ENCODE measurements at places on chromosomes 11 and 22.

- DNase-seq = peak; percentile 95
Observed at GRCh38 chr11:27926981-27927481, 180.9 kb downstream of the KIF18A start.

GRCh38 chr22:32706149-32706548 lies 95.4 kb upstream of the TIMP3 start:
- DNase-seq = no peak

DNA sequence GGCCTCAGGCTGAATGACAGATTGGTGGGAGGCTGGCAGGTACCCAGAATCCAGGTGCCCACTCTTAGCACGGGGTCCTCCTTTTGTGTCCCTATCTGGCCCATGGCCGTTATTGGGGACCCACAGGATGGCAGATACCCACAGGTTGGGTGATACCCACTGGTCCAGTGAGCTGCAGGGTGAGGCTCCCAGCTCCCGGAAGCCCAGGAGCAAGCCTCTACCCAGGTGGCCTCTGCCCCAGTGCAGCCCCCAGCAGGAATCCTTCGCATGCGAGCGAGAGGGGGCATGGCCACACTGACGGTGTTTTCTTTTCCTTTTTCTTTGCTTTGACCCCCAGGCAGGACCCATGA lies 116.1 kb downstream of the PHF21B start:
- DNase-seq = no peak

DNA sequence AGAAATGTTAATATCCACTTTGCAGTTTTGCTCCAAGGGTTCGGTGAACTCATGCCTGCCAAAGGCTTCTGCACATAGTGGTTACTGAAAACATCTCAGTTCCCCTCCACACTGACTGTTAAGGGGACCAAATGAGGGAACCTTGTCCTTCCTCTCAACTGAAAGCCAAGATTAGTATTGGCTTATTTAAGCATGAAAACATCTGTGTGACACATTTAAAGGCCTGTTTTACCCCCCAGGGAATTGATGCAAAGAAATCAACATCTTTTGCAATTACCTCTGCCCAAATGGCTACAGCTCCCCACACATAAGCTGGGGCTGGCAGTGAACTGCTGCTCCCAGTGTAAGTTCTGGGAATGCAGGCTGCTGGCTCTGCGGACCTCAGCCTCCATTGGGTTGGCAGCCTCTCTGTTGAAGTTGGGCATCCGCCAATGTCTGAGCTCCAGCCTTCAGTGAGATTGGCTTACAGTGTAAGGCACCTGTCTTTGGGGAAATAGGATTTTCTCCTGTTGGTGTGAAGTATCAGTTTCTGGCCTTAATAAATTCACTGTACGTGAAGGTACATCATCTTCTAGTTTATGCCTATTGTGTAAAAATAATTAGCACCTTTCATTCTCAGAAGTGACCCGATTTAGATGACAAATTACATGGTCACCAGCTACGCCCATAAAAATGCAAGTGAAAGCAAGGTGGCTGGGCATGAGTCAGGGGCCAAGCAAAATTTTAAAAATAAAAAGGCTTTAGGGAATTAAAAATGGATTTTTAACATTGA lies 213.4 kb upstream of the SYN3 start:
- DNase-seq = peak; percentile 80

DNA sequence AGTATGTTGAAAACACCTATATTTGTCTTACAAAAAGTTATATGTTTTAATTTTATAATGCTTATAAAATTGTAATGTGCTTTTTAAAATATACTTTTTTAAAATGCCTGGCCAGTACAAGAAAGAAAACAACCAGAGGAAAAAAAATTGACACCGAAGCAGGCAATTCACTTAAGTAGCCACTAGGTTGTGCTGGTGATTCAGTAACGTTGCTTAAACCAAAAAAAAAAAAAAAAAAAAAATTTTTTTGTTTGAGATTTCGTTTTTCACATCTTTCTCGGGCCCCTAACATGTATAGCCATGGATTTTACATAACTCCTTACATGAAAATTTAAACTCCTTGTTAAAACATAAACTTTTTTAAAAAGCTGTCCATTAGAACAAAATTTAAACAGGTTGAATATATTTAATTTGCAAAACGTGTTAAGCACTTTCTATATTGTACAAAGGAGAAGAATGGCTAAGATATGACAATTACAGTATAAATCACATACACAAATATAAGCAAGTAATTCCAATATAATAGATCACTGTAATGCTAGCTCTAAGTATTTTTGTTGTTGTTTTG lies 9.2 kb downstream of the OR8B4 start:
- peak; percentile 65 for DNase-seq

- DNase-seq = no peak
Observed at GRCh38 chr22:20436768-20437612, 635 bp downstream of the SCARF2 start.

- DNase-seq = no peak
Observed at GRCh38 chr22:19988331-19988808, 28.3 kb downstream of the ARVCF start.

GRCh38 chr22:19555651-19556050 lies 31.4 kb upstream of the CLDN5 start:
- DNase-seq = no peak

GRCh38 chr22:27032091-27032761 lies 374.8 kb downstream of the MIAT start:
- no peak for DNase-seq

DNA sequence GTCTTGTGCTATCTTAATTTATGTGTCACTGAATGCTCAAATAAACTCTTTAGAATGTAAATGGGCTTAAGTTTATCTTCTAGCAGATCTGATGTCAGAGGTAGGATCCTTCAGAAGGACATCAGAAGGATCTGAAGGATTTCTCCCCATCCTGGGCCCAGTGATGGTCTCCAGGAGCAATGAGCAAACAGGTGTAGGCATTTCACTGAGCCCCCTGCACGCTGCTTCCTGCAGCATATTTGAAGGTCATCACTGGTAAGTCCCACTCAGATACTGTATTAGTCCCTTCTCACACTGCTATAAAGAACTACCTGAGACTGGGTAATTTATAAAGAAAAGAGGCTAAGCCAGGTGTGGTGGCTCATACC lies 4.5 kb downstream of the GSTP1 start:
- DNase-seq = no peak

DNA sequence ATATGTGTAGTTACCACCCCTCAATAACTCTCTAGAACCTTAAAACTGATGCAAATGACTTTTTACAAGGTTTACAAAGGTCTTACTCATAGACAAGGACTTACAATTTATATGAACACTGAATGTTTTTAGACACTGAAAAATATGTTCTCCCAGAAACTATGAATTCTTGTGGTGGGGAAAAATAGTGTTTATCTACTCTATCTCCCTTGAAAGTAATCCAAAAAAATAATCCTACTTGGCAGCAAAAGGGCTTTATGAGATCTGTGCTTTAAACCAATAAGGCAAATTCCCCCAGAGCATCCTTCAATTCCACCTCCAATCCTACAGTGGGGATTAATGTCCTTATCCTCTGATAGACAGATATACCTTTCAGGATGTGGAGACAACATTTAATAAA lies 1984.1 kb upstream of the RAG2 start:
- DNase-seq = no peak
